Trophoblast cell (in vitro differentiated cells and primary cell): ENCODE measurements at places on chromosomes 2 and 18.

- no peaks in the 10 kb centered on the region for H3K36me3 ChIP-seq
- no peaks in the 10 kb centered on the region for H3K27me3 ChIP-seq
- no peak overlapping the region for H3K4me3 ChIP-seq
- H3K27ac ChIP-seq = peak overlapping the region; percentile 54
- H3K4me1 ChIP-seq = peaks cover 6% of the 10 kb centered on the region
Measured at GRCh38 chr2:150555611-150556356, 68.3 kb upstream of the RND3 start.

DNA sequence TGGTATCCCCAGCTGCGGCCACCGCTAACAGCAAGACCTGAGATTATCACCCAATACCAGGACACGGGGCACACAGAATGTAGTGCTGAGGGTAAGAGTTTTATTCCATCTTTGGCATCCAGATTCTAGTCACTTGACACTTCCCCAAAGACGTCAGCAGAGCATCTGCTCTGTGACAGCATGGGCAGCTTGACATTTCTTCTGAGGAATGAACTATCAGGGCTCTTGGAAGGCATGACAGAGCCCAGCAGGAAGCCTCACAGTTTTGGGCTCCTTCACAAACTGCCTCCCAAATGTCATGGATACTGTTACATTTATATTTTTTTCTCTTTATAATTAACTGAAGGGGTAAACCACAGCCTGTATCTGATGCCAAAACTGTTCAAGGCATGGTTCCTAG, 1010.7 kb downstream of the TDRD15 start:
- no peak for DNase-seq
- no peak overlapping the region for H3K4me3 ChIP-seq
- no peaks in the 10 kb centered on the region for H3K4me1 ChIP-seq

DNA sequence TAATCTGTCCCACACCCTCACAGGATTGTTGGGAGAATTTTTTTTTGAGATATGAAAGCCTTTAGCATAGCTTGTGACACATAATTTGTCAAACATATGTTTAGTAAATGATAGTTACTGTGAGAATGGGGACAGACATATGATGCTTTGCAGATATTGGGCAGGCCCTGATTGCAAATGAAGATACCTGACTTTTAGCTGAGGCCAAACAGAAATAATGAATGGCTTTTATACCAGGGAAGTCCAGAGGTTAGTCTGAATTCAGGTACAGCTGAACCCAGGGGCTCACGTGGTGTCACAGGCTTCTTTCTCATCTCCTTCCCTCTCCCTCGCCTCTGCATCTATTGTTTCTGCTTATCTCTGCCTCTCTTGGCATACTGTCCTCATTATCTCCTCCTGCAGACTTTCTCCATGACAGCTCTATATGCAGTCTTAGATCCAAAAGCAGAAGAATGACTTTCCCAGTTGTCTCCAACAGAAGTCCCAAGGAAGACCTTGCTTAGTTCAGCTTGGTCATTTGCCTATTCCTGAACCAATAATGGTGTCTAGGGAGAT, 4.9 kb upstream of the WNT10A start:
- no peak overlapping the region for H3K27ac ChIP-seq
- H3K4me3 ChIP-seq = no peak overlapping the region

DNA sequence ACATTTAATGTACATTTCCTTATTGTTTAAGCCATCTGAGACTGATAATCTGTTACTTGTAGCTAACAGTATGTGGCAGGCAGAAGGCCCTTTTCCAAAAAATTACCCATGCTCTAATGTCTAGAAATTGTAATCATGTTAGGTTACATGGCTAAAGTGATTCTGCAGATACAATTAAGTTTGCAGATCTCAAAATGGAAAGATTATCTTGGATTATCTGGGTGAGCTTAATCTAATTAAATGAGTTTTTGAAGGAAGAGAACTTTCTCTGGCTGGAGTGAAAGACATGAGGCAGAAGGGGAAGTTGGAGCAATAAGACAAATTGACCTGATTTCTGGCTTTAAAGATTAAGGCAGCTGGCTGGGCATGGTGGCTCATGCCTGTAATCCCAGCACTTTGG, 76.3 kb downstream of the MBD2 start:
- H3K4me1 ChIP-seq = peaks cover 8% of the 10 kb centered on the region
- no peak for DNase-seq
- H3K4me3 ChIP-seq = no peak overlapping the region
- no peak overlapping the region for H3K27ac ChIP-seq
- H3K36me3 ChIP-seq = no peaks in the 10 kb centered on the region
- H3K27me3 ChIP-seq = no peaks in the 10 kb centered on the region

DNA sequence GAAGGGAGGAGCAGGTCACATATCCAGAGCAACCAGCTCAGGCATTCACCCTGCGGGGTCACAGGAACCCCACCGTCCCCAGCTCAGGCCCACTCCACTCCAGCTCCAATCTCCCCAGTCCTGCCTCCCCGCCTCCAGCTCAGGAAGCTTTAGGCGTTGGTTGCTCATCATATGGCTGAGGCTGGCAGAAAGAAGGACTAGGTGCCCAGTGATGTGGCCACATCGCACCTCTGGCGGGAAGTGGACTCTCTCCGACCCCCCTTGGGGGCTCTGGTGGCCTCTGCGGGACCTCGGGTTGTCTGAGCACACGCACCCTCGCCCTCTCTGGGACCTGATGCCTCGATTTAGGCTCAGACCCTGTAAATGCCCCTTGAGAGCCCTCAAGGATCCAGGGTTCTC, 187.7 kb downstream of the ZFP36L2 start:
- peak; percentile 39 for DNase-seq
- H3K4me3 ChIP-seq = no peak overlapping the region
- H3K27me3 ChIP-seq = no peaks in the 10 kb centered on the region
- H3K36me3 ChIP-seq = no peaks in the 10 kb centered on the region

- H3K36me3 ChIP-seq = no peaks in the 10 kb centered on the region
- peaks cover 3% of the 10 kb centered on the region for H3K4me1 ChIP-seq
- DNase-seq = no peak
- H3K27me3 ChIP-seq = no peaks in the 10 kb centered on the region
- H3K27ac ChIP-seq = no peak overlapping the region
- H3K4me3 ChIP-seq = no peak overlapping the region
Measured at GRCh38 chr2:41958251-41958650, 89.6 kb upstream of the PKDCC start.

- no peaks in the 10 kb centered on the region for H3K4me1 ChIP-seq
- no peak overlapping the region for H3K27ac ChIP-seq
- H3K27me3 ChIP-seq = no peaks in the 10 kb centered on the region
- H3K4me3 ChIP-seq = no peak overlapping the region
- no peak for DNase-seq
Measured at GRCh38 chr2:230181195-230181594, 38.6 kb downstream of the SP110 start.

DNA sequence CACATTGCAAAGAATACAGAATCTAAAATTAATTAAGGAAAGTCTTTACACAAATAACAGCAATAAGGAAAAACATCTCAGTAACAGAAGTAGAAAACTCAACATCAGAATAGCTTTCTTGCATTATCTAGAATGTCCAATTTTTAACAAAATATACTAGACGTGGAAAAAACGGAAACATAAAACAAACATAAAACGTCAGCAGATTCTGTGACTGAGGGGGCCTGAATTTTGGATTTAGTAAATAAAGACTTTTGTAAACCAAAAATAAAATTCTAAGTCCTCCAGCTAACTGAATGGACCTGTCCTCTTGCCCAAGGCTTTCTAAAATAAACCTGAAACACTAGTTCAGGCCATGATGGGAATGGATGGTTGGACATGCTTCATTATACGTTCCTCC, 773.5 kb upstream of the LRRTM1 start:
- H3K27ac ChIP-seq = no peak overlapping the region
- no peak for DNase-seq
- no peaks in the 10 kb centered on the region for H3K4me1 ChIP-seq

- no peak for DNase-seq
- no peaks in the 10 kb centered on the region for H3K36me3 ChIP-seq
- no peak overlapping the region for H3K4me3 ChIP-seq
- H3K27ac ChIP-seq = no peak overlapping the region
- H3K27me3 ChIP-seq = no peaks in the 10 kb centered on the region
Measured at GRCh38 chr2:154484338-154485099, 214.0 kb upstream of the KCNJ3 start.

DNA sequence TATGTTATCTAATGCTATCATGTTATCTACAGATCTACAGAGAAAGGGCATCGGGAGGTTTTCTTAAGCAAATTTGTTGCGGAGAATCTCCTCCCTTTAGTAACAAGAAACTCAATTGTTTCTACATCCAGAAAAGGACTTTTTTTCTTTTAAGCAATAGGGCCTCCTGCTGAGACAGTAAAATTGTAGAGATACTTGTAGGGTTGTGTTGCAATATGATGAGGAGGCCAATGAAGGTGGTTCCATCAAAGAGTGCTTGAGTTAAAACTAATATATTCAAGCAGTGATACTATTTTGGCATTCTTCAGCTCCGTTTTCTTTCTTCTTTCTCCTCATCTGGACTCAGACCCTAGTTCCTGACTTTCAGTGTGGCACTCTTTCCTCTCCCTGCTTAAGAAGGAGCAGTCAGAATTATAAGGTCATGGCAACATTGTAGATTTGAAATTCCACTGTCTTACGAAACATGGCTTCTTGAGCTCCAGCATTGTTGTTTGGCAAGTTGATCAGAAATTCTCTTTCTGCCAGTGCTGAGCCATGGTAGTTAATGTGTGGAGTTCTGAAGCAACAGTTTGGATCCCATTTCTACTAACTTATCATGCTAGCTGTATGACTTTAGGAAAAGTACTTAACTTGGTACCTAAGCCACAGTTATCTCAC, 202.0 kb upstream of the SLC14A2 start:
- peak; percentile 48 for DNase-seq
- H3K36me3 ChIP-seq = no peaks in the 10 kb centered on the region
- H3K4me1 ChIP-seq = peaks cover 4% of the 10 kb centered on the region
- no peaks in the 10 kb centered on the region for H3K27me3 ChIP-seq

- H3K27ac ChIP-seq = no peak overlapping the region
- H3K4me3 ChIP-seq = no peak overlapping the region
- peak; percentile 56 for DNase-seq
- H3K27me3 ChIP-seq = no peaks in the 10 kb centered on the region
- no peaks in the 10 kb centered on the region for H3K4me1 ChIP-seq
Measured at GRCh38 chr2:67840460-67841068, 222.2 kb downstream of the C1D start.

DNA sequence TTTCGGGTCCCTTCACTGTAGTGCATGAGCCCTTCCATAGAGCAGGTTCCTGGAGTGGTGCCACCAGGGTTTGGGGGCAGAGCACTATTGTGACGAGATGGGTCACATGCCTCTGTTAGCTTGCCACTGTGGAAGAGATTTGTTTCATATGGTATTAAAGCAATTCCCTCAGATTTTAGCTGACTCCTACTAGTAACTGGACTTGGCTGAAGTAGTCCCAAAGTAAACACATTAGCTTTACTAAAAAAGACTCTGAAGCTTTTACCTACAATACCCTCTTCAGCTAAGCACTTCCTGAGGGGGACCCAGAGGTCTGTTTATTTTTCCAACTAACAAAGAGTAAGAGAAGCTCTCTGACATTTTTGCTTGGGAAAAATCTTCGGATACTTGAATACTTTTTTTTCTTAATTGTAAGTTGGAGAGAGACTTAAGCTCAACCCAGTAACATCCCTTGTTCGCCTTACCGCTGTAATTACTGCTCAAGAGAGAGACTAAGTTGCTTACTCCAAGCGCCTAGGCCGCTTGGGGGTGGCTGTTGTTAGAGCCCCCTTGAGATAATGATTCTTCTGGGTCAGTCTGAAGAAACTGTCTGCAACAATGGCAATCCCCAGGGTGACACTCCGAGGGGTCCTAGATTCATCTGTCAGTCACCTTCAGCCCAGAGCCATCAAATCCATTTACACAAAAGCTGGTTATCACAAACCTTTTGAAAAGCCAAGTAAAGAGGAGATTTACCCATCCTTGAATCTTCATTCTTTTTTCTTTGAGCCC, 177.4 kb downstream of the FIGN start:
- no peaks in the 10 kb centered on the region for H3K36me3 ChIP-seq
- DNase-seq = no peak
- H3K4me3 ChIP-seq = no peak overlapping the region
- no peaks in the 10 kb centered on the region for H3K27me3 ChIP-seq
- H3K27ac ChIP-seq = no peak overlapping the region
- no peaks in the 10 kb centered on the region for H3K4me1 ChIP-seq

- DNase-seq = no peak
- H3K4me3 ChIP-seq = no peak overlapping the region
- H3K27me3 ChIP-seq = no peaks in the 10 kb centered on the region
- H3K4me1 ChIP-seq = no peaks in the 10 kb centered on the region
- peaks cover 10% of the 10 kb centered on the region for H3K36me3 ChIP-seq
- no peak overlapping the region for H3K27ac ChIP-seq
Measured at GRCh38 chr2:151783133-151783520, 45.1 kb downstream of the ARL5A start.

GRCh38 chr18:47262301-47263149, 11.1 kb upstream of the SKOR2 start:
- no peaks in the 10 kb centered on the region for H3K36me3 ChIP-seq
- no peak overlapping the region for H3K27ac ChIP-seq
- peaks cover 7% of the 10 kb centered on the region for H3K4me1 ChIP-seq
- DNase-seq = no peak

DNA sequence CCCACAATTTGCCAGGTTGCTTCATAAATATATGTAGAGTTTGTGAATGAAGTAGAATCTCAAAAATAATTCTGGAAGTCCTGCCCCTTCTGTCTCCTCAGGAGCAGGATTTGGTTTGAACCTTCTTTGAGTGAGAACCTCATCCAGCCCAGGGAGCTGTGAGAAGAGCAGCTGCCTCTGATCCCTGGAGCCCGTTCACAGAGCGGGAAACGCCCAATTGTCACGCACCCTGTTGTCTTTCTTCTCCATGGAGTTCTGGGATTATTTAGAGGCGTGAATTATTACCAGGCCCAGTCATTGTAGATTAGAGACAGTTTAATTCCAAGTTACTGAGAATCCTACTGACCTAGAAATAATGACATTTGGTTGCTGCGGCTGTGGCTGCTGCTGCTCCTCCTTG, 66.1 kb downstream of the TPO start:
- no peaks in the 10 kb centered on the region for H3K4me1 ChIP-seq
- no peaks in the 10 kb centered on the region for H3K27me3 ChIP-seq
- H3K4me3 ChIP-seq = no peak overlapping the region
- H3K27ac ChIP-seq = no peak overlapping the region
- H3K36me3 ChIP-seq = no peaks in the 10 kb centered on the region

- peaks cover 1% of the 10 kb centered on the region for H3K4me1 ChIP-seq
- peak overlapping the region; percentile 59 for H3K27ac ChIP-seq
- H3K36me3 ChIP-seq = peaks cover 6% of the 10 kb centered on the region
- H3K4me3 ChIP-seq = peak overlapping the region; percentile 96
Measured at GRCh38 chr2:150485871-150486538, 1.5 kb downstream of the RND3 start.

DNA sequence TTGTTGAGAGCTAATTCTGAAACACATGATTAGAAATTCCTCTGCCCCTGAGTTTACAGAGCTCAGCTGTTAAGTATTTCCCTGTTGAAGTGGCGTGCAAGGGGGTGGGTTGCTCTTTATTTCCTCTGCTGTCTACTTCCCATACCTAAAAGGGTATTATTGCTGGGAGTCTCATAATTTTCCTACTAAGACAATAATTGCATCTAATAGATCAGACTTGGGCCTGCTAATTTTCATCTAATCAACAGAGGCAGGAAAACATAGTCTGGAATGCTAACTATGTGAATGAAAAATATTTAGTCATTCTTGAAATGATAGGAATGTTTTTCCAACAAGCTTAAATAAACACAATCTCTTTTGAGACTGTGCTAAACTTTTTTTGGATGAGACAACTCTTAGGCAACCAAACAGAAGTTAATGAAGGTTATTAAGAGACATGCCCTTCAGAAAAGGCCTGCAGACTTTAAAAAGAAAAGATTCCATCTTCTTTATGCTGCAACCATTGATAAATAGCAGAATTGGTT, 111.4 kb downstream of the FEZ2 start:
- peaks cover 9% of the 10 kb centered on the region for H3K36me3 ChIP-seq
- DNase-seq = peak; percentile 61
- H3K27me3 ChIP-seq = no peaks in the 10 kb centered on the region
- H3K4me1 ChIP-seq = peaks cover 32% of the 10 kb centered on the region
- peak overlapping the region; percentile 66 for H3K27ac ChIP-seq
